Brain microvascular endothelial cell (primary cell): ENCODE measurements at places on chromosomes 3 and 15.

- DNase-seq = no peak
Observed at GRCh38 chr15:58046467-58046866, 19.0 kb downstream of the ALDH1A2 start.

DNA sequence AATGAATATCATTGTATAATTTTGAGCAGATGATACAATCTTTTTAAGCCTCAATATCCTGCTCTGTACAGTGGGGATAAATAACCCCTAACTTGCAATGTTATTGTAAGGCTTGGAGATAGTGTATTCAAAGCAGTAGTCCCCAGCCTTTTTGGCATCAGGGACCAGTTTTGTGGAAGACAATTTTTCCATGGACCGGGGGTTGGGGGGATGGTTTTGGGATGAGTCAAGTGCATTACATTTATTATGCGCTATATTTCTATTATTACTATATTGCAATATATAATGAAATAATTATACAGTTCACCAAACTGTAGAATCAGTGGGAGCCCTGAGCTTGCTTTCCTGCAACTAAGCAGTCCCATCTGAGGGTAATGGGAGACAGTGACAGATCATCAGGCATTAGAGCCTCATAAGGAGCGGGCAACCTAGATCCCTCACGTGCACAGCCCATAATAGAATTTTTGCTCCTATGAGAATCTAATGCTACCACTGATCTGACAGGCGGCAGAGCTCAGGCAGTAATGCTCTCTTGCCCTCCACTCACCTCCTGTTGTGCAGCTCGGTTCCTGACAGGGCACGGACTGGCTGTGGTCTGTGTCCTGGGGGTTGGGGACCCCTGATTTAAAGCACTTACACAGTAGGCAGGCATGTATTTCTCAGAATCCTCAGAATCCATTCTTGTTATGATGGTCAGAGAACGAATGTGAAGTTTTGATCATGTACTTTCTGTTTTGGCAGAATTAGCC is 102.2 kb downstream of the PTPRG start:
- DNase-seq = no peak

- DNase-seq = no peak
Observed at GRCh38 chr3:11283139-11283475, 10.9 kb downstream of the ATG7 start.

GRCh38 chr15:99212406-99212805 is 37.0 kb downstream of the TTC23 start:
- peak; percentile 66 for DNase-seq

DNA sequence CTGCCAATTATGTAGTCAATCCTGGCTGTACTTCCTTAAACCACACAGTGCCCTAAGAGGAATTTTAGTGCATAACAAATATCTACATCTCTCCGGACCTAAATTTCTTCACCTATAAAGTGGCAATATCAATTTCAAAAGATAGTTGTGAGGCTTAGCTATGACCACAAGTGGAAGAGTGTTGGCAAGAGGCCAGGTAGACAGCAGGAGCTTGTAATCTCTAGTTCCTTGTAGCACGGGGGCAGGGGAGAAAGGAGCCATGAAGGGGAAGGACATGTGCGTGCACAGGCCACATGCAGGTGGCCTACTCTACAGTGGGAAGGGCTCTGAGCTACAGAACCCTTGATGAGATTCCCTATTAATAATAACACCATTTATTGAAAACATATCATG is 269.7 kb downstream of the ABHD5 start:
- DNase-seq = peak; percentile 25

DNA sequence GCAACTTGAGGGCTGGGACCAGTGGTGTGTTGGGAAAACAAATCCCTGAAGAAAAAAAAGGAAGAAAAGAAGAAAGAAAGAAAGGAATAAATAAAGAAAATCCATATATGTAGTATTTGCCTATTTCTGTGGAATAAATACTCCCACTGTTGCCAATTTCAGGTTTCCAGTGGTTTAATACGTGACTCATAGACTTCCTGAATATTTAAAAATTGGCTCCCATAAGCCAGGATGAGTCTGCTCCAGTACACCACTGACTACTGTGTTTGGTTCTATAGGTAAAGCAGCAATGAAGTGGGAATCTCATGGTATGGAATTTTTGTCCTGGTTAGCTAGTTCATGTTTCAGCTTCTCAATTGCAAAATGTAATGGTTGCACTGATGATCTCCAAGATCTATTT is 31.6 kb downstream of the PYDC2 start:
- DNase-seq = no peak

- no peak for DNase-seq
Observed at GRCh38 chr15:90013503-90013937, 12.4 kb downstream of the ZNF710 start.

DNA sequence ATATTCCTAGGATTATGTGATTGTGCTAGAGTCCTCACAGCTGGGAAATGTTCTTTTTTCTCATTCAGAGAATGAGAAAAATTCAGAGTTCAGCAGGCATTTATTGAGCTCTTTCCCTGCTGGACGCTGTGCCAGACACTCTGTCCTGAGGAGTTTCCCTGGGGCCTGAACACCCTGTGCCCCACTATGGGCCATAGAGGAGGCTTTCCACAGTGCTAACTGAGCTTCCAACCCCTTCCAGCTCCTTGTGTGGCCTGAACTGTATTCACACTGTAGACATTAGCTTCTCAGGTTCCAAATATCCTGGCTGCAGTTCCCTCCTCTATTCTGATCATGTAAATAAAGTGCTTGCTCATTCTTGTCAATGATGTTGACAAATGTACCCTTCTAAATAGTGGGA is 10.0 kb downstream of the ABHD2 start:
- DNase-seq = no peak

- DNase-seq = no peak
Observed at GRCh38 chr15:28022961-28023360, 76.2 kb downstream of the OCA2 start.

DNA sequence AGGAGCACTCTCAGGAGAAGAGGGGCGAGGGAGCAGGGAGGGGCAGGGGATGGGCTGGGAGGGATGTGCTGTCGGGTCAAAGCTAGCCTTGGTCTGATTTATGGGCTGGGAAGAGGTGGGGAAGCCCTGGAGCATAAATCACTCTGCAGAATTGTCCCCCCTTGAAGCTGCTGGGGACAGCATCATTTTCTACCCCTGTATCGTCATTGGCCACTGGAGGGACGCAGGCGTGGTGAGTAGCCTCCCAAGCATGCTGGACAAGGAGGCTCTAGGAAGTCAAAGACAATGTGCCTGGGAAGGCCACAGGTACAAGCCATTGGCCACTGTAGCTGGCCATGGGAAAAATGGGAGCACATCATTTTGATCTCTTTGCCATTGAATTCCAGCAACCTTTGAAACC is 175.5 kb upstream of the CTDSPL start:
- no peak for DNase-seq
